ENCODE measurements at places on chromosomes 3 and 15.

- DNase-seq: no peak
Measured at GRCh38 chr15:72338617-72339321, 18.8 kb upstream of the CELF6 start.

- DNase-seq: no peak
Measured at GRCh38 chr3:156264771-156265170, 144.4 kb downstream of the KCNAB1 start.

- no peak for DNase-seq
Measured at GRCh38 chr3:14016900-14017475, 107.7 kb downstream of the CHCHD4 start.

GRCh38 chr3:1561427-1561826 lies 468.6 kb downstream of the CNTN6 start:
- no peak for DNase-seq

- no peak for DNase-seq
Measured at GRCh38 chr3:14120111-14120920, 4.4 kb downstream of the CHCHD4 start.

GRCh38 chr3:159627634-159628033 lies 361.0 kb upstream of the IL12A start:
- no peak for DNase-seq

DNA sequence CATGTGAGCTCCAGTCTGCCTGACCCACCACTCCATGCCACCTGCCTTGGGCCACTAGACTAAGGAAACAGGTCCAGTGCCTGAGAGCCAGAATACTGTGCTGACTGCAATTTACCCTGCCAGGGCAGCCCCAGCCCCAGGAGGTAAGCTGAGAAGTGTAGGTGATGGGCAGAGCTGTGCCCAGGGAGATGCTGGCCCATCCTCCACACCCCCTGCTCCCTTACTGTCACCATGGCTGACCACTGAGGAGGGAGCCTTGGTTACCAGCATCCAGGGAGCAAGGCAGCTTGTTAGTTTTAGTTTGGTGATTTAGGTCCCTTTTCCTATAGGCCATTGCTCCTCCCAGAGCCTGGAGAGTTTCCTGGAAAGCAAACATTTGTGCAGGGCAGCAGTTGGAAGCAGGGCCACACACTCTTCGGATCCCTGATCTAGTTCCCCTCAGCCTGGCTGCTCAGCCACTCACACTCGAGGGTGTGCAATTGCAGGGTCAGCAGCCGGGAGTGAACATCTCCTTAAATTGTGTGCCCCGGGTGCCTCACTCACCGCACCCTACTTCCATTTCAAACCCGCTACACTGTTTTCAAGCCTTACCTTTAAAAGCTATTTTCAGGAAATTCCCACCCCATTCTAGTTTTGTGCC lies 2.0 kb downstream of the GALNT15 start:
- DNase-seq: no peak

GRCh38 chr3:38125305-38126120 lies 11.4 kb downstream of the ACAA1 start:
- no peak for DNase-seq

- no peak for DNase-seq
Measured at GRCh38 chr3:50300681-50301254, 1.6 kb upstream of the HYAL3 start.

- DNase-seq: no peak
Measured at GRCh38 chr3:134708671-134709070, 57.8 kb upstream of the KY start.

- no peak for DNase-seq
Measured at GRCh38 chr3:138936741-138937689, 9.9 kb downstream of the FOXL2 start.

- DNase-seq: peak; percentile 59
Measured at GRCh38 chr3:98574132-98574531, 19.3 kb downstream of the CPOX start.

DNA sequence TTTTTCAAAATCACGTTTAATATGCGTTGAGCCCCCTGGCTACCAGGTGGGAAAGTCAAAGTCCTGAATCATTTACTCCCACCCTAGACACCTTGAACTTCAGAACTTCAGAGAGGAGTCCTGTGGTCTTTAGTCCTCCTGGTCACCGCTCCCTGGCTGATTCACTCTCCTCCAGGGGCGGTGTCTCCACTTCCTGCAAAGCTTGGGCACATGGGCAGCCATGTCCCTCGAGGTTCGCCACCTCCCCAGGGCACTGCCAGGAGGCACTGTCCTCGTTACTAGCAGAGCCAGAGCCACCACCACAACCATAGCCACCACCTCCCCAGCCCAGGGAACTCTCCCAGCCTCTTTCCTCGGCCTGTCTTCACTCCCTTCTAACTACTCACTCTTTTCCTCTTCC lies 31.0 kb downstream of the LOXL1 start:
- DNase-seq: no peak

DNA sequence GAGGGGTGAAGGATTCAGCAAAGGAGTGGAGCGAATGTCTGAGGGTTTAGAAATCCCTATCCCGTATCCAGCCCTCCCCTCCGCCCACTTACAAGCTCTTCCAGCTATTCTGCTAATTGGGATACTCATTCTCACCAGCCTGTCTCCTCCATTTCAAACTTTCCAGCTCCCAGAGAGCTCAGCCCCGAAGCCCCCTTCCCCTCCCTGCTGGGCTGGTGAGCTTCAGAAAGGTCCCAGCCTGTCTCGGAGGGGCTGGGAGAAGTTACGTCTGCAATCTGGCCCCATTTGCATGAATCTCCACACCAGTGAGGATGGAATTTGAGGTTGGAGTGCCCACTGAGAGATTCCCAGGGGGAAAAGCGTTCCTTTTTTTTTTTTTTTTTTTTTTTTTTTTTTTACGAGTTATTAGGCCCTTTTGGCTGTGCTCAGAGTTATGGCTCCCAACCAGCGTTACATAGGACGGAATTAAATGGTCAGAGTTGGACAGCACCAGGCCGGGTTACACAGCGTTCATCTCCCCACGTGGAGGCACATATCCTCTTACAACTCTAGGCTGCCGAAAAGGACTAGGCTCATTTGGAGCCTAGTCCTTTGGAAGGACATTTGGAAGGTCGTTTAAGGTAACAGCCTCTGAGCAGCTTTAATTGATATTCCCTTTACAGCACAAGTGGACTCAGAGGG lies 34.6 kb downstream of the FGD5 start:
- DNase-seq: no peak

DNA sequence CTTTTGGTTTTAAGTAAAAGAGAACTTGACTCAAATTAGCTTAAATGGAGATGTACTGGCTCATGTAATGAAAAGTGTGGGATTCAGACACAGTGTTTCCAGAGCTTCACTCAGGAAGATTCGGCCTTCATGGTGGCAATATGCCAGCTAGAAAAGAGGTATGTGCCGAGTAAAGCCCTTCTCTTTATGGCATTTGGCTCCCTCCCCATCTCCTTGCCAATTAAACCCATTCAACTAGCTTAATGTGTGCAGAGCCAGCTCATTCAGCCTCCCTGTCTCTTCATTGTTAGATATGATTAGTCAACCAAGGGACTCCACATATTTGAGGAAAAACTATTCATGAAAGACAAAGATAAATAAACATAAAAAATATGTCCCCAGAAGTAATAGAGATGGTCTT lies 15.0 kb upstream of the TRANK1 start:
- no peak for DNase-seq

DNA sequence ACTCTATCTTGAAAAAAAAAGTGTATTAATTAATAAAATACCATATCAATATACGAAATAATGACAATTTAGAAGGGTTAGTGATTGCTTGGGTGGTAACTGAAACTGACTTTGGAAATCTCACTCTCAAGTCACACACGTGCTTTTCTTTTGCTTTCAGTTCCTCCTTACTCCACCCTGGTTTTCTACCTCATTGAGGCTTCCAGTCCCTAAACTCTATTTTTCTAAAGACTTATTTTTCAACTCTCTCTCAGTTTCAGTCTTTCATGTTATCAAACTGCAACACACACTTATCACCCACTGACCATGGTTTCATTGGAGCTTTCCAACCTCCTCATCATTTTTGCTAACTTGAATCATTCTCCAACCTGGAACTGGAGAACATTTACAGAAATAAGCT lies 23.5 kb downstream of the IL12A start:
- DNase-seq: no peak

DNA sequence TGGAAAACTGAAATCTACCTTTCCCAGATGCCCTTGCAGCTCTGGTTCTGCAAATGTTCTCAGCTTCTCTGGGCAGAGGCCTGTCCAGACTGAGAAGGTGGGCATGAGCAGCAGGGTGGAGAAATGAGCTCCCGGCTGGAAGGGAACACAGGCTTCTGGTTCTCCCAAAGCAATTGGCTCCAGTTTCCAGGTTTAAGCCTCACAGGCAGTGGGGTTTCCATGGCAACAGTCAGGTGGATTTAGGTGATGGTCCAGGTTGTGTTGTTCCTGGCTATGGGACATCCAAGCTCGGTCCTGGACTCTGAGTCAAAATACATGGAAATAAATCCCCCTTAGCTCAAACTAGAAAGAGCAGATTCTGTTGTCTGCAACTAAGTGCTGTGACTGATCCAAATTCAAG lies 94.6 kb upstream of the IQSEC1 start:
- DNase-seq: no peak

- no peak for DNase-seq
Measured at GRCh38 chr15:68211656-68212320, 6.7 kb upstream of the CALML4 start.

DNA sequence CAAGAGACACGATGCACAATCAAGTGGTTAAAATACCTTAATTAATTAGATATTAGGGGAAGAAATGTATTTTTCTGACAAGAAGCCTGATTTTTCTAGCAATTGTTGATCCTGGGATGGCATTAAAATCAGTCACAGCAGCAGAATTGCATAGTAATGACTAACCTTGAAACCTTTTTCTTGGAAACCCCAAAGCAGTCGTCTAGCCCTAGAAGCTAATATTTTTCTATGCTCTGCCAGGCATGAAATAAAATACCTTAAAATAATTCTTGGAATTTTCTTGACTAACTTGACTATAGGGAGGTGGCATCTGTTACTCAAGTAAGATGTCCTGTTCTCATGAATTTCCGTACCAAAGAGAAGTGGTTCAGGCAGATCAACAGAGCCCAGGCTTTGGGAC lies 204.1 kb downstream of the THRB start:
- DNase-seq: no peak

DNA sequence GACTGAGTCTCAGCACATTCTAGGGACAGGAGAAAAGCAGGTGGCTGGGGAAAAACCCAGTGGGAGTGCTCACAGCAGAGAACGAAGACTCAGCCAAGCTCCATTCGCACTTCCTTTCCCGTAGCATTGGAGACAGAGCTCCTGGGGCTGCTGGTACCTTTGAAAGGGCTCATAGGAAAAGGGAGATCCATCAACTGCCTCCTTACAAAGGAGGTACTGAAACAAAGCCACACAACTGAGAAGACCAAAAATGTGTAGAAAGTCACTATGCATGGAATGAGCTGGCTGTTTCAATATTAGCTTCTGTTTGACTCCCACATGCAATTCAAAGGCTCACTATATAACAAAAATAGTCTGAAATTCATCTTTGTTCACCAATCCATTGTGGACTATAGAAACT lies 16.9 kb downstream of the STIMATE start:
- DNase-seq: no peak

- DNase-seq: no peak
Measured at GRCh38 chr3:46955801-46956259, 20.7 kb downstream of the CCDC12 start.

- no peak for DNase-seq
Measured at GRCh38 chr3:141412936-141413354, 44.6 kb downstream of the ZBTB38 start.

- DNase-seq: no peak
Measured at GRCh38 chr3:106288781-106289180, 420.0 kb upstream of the CBLB start.

Measured in hematopoietic multipotent progenitor cell treated with erythropoietin and hydrocortisone succinate and interleukin-3 and kit ligand, for 17 days (in vitro differentiated cells).